Central memory CD4-positive, alpha-beta T cell (primary cell): ENCODE measurements at places on chromosomes 12 and 14.

DNA sequence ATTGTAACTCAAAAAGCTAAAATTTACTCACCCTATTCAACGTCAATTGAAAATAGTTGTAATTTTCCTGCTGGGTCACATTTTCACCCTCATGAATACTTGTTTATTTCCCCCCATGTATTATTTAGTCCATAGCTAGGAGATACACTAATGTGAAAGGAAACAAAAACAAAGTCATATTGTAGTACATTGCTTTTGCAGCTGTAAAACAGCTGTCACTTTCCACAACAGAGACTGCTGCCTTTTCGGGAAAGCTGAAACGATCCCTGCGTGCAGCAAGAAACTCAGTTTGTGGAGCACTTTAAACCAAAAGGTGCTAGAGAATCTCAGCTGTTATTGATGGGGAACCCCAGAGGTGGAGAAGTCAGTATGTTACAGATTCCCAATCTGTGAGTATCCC, 4.3 kb downstream of the RACGAP1 start:
- no peak for DNase-seq

- no peak for DNase-seq
Measured at GRCh38 chr12:103807561-103808238, 33.3 kb downstream of the NT5DC3 start.

GRCh38 chr14:97380539-97380941, 583.4 kb downstream of the VRK1 start:
- no peak for DNase-seq

- DNase-seq: no peak
Measured at GRCh38 chr12:120856980-120857379, 47.2 kb downstream of the SPPL3 start.

- peak; percentile 97 for DNase-seq
Measured at GRCh38 chr14:94080621-94081385, at the start of the genes DDX24 and IFI27L1. TSS of gene DDX24 (minus strand) at chr14:94081202. CDS start at chr14:94079742, 1,460 bp downstream. TSS of gene IFI27L1 (plus strand) at chr14:94081310. CDS start at chr14:94096938, 15,628 bp downstream.

- no peak for DNase-seq
Measured at GRCh38 chr14:73283608-73284379, 46.5 kb downstream of the PAPLN start.

GRCh38 chr14:95191445-95192199, 34.3 kb upstream of the DICER1 start:
- DNase-seq: no peak

GRCh38 chr14:53144244-53144643, 8.9 kb downstream of the DDHD1 start:
- DNase-seq: no peak

GRCh38 chr12:118582863-118583262, 206.5 kb downstream of the SUDS3 start:
- DNase-seq: no peak

GRCh38 chr12:82874945-82875344, 188.2 kb downstream of the TMTC2 start:
- no peak for DNase-seq
